Stimulated activated CD4-positive, alpha-beta T cell treated with anti-CD3 and anti-CD28 coated beads, Interleukin-15, amount 100 ng/mL, for 1 hour (primary cell): ENCODE measurements at places on chromosomes 11 and 22.
A peak's percentile ranks its signal among the peaks of the same experiment; 100 is the strongest.

DNA sequence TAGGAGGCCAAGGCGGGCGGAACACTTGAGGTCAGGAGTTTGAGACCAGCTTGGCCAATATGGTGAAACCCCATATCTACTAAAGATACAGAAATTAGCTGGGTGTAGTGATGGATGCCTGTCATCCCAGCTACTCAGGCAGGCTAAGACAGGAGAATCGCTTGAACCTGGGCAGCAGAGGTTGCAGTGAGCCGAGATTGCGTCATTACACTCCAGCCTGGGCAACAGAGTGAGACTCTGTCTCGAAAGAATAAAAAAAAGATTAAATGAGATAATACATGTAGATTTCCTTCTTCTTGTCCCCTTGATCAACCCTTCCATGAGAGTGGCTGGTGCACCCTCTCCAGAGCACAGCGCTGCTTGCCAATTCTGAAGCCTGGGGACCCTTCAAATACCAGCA, 106.9 kb downstream of the ST3GAL4 start:
- DNase-seq, result no peak

GRCh38 chr11:38824573-38824972, 2226.5 kb upstream of the RAG2 start:
- DNase-seq, result no peak

GRCh38 chr22:36904260-36904880, 9.1 kb upstream of the CSF2RB start:
- DNase-seq, result no peak

DNA sequence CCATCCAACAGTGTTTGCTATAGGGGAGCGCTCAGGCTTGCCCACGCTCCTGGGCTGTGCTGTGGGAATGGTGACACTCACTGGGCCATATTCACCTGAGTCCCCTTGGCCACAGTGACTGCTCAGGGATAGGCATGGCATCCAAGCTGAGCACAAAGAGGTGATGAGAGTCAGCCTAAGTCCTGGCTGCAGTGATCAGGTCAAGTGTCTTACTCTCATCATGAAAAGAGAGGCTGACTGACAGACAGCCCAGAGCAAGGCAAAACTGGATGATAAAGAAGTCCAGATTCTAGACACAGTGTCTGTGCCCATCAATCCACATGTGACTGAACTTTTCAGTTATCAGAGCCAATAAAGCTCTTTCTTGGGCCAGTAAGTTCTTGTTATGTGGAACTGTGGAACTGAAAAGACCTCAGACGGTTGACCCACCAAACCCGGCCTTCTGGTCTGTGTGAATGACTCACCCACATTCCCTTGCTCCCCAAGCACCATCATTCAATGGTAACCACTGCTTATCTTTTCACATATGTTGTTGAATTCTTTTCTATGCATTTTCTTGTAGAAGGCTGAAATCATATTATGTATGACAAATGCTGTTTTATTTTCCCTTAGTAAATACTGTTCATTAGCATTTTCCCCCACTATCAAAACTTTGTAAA, 43.2 kb upstream of the YPEL1 start:
- DNase-seq, result no peak

- no peak for DNase-seq
These were observed 528 bp downstream of the FIBP start for GRCh38 chr11:65887723-65888162.

GRCh38 chr22:50620593-50621355, 7.2 kb downstream of the ARSA start:
- peak; percentile 66 for DNase-seq

DNA sequence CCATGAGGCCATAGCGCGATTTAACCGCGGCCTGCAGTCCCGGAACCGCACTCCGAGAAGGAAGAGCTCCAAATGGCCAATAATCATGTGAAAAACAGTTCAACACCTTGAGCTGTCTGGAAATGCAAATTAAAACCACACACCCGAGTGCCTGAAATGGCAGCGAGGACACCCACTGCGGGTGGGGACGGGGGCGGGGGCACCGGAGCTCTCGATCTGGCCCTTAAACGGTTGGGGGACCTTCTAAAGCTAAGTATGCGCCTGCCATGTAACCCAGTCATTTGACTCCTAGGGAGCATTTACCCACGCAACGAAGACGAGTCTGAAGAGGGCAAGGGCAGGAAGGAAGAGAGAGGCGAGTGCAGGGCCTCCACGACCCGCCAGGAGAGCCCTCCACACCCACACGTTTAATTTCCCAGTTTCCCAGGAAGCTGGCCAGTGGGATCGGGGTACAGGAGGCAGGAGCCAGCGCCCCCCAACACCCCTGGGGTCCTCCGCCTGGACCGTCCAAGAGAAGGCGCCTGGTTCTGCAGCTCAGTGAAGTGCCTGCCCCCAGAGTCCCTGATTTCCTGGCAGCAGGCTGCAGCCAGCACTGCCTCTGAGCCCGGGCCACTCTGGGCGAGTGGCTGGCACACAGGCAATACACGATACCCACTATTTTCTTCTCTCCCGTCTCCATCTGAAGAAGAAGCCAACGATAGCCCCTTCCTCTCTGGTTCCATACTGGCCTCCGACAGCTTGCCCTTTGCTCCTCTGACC, 1.7 kb downstream of the TTLL8 start:
- DNase-seq, result no peak

DNA sequence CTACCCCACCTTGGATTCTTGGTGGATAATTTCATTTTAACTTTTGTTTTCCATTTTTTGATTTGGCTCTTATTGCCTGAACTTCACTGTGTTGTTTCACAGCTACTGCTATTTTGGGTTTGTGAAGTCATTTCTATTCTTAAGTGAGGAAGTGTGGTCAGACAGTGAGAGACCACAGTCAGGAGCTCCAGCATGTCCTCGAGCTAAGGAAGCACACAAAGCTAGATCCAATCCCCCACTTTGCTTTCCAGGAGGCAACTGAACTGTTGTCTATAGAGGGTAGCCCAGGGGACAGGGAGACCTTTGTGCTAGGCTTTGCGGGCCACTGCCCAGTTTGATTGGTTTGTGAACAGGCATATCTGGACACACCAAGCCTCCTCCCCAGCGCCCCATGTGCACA, 251.8 kb upstream of the KIRREL3 start:
- DNase-seq, result no peak

DNA sequence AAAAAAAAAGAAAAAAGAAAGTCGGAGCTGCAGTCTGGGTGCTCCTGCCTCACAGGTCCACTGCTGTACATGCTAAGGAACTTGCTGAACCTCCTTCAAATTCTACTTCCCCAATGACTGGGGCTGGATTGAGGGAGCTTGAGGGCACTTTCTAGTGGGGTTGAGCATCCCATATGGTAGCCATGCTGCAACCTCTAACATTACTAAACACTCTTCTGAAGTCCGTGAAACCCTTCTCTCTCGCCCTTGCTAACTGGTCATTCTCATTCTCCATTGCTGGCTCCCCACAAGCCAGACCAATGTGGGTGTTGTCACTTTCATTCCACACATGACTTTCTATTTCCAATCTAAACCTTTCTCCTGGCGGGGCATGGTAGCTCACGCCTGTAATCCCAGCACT, 1.2 kb downstream of the ESS2 start:
- no peak for DNase-seq

- no peak for DNase-seq
These were observed 528 bp downstream of the FAT3 start for GRCh38 chr11:92225125-92225567.

DNA sequence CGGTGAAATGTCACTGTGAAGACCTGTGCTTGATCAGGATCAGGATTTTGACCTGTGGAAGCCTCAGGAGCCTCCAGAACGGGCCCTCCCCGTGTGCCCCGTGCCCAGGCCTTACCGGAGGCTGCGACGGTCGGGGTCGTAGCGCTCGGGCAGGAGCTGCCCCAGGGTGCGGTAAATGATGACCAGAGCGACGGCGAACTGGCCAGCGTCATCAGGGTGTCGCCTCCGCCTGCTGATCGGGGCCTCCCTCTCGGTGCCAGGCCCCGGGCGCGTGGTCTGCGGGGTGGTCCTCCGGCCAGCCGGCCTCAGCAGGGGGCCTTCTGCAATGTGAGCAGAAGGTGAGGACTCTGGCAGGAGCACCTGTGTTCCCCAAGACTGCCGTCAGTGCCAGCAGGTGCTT, 46.2 kb downstream of the TRMU start:
- DNase-seq, result no peak

DNA sequence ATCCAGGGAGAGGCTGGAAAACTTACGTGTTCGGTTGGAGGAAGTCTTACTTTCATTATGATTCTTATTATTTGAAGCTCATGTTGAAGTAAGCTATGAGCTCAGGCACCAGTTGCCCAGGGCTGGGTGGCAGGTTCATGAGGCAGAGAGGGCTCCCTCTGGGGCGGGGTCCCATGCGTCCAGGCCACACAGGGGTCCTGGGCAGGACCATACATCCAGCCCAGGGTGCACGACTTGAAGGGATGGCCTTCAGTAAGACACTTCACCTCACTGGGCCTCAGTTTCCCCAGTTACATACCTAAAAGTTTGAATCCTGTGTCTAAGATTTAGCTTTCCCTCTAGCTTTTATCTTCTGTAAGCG, 107.3 kb upstream of the B3GAT1 start:
- no peak for DNase-seq

DNA sequence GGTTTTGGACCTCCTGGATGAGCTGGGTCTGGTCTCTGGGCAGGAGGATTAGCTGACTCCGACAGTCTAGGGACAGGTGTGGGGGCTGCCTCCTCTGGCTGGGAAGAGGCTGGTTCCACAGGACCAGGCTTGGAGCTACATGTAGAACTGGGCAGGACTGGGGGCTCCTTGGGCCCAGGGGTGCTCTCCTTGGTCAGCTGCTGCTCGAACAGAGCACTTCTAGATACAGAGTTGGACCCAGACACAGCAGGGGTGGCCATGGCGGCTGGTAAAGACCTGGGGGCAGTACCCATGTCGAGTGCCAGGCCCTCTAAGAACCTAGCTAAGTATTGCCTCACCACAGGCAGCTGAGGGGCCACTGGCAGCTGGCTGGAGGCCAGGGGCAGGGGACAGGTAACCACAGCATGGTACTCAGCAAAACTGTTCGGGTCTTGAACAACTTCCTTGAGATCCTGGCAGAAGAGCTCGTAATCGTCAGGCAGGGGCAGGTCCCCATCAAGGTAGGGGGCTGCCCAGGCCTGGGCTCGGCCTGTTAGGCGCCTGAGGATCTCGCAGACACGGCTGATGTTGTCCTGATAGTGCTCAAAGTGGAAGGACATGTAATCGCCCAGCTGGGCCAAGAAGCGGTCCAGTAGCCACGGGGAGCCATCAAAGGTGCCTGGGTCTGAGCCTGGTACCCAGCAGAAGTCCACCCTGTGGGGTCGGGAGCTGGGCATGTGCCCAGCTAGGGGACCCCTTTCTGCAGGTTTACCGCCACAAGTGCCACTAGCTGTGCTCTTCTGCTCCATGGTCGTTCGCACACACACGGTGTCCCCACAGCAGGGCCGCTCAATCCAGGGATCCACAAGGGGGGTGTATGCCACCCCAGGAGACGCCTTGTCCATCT, 3.1 kb downstream of the GNB1L start:
- no peak for DNase-seq

- no peak for DNase-seq
These were observed 612.7 kb downstream of the BRD1 start for GRCh38 chr22:49214976-49215375.

GRCh38 chr11:86669424-86669823, 3.0 kb downstream of the ME3 start:
- no peak for DNase-seq

DNA sequence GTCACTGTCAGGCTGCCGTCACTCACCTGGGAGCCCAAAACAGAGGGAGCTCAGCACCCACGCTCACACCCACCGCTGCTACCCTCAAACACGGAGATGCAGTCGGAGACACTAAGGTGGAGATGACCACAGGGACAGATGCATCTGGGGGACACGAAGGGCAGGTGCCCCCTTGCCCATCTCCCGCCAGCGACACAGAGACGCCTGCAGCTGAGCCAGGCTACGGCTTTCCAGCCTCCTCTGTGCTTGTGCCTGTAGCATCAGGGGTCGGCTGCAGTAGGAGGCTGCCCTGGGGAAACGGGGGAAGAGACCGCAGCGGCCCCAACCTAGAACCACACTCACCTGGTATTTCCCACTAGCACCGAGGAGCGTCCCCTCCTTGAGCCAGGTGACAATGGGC, 19.3 kb downstream of the IGSF9B start:
- DNase-seq, result no peak

DNA sequence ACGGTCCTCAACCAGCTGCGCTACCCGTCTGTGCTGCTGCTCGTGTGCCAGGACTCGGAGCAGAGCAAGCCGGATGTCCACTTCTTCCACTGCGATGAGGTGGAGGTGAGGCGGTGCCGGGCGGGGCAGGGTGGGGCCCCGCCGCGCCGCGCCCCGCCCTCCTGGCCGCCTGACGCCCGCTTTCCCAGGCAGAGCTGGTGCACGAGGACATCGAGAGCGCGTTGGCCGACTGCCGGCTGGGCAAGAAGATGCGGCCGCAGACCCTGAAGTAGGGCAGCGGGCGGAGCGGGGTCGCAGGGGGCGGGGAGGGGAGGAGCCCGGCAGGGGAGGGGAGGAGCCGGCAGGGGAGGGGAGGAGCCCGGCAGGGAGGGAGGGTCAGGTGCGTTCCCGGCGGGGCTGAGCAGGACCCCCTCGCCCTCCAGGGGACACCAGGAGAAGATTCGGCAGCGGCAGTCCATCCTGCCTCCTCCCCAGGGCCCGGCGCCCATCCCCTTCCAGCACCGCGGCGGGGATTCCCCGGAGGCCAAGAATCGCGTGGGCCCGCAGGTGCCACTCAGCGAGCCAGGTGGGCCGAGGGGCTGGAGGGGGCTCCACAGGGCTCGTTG, 14.7 kb downstream of the EPS8L2 start:
- DNase-seq, result peak; percentile 35

- no peak for DNase-seq
These were observed 1027.4 kb downstream of the BRD1 start for GRCh38 chr22:48800036-48800885.

DNA sequence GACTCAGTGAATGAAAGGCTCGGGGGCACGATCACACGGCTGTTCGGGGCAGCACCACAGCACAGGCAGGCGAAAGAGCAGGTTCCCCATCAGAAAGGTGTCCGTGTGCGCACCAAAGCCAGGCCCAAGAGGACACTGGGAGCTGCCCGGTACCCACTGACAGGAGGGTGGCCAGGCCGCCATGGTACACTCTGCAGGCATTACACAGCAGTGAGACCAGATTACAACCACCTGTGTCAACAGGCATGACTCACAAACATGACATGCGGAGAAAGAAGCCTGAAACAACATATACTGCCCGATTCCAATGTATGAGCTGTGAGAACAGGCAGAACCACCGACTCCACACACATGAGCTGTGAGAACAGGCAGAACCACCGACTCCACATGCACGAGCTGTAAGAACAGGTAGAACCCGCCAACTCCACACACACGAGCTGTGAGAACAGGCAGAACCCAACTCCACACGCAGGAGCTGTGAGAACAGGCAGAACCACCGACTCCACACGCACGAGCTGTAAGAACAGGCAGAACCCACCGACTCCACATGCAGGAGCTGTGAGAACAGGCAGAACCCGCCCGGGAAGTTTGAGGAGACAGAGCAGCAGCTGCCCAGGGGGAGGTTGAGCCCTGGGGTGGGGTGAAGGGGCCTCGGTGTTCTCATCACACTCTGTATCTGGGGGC, 32.6 kb downstream of the KIAA0930 start:
- DNase-seq, result no peak
